AG08396 (cell line): ENCODE measurements at places on chromosomes 16 and 17.

DNA sequence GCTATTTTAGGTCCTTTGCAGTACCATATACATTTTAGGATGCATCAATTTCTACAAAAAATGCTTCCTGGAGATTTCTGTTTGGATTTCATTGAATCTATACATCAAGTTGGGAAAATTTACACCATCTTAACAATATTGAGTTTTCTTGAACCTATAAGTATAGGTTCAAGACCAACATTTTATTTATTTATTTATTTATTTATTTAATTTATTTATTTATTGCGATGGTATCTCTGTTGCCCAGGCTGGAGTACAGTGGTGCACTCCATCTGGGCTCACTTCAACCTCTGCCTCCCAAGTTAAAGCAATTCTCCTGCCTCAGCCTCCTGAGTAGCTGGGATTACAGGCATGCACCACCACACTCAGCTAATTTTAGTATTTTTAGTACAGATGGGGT lies 125.0 kb upstream of the HS3ST2 start:
- DNase-seq, result no peak

- DNase-seq, result no peak
Measured at GRCh38 chr17:74196541-74197317, 6.7 kb upstream of the RPL38 start.

DNA sequence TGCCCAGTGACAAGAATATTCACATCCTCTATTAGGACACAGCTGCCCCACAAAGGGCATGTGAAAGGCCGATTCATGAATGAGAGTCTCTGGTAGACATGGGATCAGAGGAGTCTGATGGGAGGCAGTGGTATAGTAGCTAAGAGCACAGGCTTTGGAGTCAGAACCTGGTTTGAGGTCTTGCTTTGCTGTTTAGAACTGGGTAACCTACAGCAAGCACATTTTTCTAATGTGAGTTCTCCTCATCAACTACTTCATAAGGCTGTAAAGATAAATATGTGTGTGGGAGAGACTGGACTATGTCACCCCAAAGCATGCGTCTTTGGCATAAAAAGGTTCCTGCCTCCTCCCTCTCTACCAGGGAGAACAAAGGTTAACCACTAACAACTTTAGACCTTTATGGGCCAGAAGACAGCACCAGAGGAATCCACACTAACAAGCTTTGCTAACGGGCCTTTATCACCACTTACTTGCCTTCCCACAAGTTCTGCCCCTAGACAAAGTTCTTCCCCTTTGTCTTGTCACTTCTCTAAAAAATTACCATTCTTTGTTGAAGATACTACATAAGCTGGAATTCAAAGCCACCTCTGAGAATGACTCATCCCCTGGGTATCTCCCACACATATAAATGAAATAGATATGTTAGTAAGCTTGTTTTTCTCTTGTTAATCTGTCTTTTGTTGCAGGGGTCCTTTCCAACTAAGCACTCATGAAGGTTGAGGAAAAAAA lies 21.1 kb downstream of the CDR2 start:
- peak; percentile 36 for DNase-seq

DNA sequence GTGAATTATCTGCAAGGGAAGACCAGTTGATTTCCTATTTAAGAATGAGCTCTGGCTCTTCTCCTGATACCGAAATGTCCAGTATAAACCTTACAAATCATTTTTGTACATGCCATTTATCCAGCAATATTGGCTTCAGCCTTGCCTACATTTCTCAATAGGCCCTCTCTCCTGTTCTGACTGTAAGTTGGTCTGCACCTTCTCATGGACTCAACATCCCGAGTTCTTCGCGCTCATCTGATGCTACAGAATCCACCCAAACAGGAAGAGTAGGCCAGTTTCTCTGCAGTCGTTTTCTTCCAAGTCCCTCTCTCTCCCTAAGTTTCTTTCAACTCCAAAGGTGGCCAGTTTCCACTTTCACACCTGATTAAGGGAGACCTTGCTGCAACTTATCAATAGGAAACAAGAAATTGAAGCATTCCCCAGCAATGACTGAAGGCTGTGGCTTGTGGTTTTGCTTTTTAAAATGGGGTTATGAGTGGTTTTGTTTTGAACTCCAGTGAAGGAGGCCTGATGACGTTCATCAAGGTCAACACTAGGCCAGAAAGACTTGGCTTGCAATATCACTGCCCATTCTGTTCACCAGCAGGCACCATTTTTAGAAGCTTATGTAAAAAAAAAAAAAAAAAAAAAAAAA lies 383.0 kb downstream of the MAF start:
- no peak for DNase-seq

DNA sequence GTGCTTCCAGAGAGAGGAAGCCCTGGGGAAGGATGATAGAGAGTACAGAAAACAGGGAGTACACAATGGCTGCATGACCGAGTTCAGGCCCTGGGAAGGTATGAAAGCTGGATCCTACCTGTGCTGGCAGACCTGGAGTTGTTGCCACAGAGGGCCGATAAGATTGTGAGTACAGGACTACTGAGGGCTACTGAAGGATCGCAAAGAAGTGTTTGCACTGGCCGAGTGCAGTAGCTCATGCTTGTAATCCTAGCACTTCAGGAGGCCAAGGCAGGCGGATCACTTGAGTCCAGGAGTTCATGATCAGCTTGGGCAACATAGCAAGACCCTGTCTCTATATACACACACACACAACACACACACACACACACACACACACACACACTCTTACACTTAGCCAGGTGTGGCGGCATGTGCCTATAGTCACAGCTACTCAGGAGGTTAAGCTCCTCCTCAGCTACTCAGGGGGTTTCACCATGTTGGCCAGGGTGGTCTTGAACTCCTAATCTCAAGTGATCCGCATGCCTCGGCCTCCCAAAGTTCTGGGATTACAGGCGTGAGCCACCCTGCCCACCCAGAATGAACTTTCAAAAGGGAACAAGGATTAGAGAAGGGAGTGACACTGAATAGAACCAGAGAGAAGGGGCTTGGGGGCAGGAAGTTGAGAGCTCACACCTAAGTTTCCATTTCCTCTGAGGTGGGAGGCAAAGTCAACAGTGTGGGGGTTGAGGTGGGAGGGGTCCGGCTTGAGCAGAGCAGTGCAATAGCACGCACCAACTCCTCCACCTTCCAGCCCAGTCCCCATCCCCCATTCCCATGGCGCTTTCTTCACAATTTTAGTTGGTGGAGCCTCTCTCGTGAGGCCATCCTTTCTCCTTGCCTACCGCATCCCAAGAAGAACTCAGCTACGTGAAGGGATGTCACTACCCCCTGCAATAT lies 7.5 kb downstream of the SCIMP start:
- no peak for DNase-seq

DNA sequence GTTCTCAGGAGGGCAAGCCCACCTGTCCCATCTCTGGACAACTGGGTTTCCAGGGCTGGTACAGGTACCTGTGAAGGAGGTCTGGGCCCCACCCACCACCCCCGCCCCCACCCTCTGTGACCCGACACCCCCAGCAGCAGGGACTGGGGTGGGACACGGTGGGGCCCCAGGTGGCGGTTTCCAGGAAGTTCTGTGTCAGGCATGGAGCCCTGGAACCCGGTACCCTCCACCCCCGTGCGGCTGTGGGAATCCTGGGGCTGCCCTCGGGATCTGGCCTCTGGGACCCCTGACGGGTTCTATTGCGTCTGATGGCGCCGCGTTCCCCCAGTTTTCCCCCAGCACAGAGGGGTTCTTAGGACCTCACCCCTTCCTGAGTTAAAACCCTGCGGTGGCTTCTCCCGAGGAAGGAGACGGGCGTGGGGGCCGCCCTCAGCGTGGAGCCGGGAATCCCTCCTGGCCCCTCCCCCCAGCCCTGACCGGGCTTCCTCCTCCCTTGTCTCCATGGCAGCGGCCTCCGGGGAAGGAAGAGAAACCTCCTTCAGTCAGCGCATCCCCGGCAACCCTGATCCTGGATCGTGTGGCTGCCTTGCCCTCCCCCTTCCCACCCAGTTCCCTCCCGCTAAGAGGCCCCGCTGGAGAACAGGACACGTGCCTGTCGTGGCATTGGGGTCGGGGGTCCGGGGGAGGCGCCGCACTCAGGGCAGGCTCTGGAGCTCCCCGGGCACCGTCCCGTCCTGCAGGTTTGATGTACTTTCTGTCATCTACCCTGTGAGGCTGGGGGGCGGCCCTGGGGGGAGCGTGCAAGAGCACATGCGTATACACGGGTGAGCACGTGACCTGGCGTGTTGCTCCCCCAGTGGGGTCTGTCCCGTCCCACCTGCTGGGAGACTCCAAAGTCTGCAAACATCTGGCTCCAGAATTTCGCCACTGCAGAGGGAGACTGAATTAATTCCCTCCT lies 30.3 kb downstream of the CACNA1H start:
- peak; percentile 84 for DNase-seq

- DNase-seq, result no peak
Measured at GRCh38 chr17:8552577-8553320, 77.8 kb downstream of the MYH10 start.

- DNase-seq, result no peak
Measured at GRCh38 chr17:2176499-2177169, 121.7 kb downstream of the HIC1 start.

DNA sequence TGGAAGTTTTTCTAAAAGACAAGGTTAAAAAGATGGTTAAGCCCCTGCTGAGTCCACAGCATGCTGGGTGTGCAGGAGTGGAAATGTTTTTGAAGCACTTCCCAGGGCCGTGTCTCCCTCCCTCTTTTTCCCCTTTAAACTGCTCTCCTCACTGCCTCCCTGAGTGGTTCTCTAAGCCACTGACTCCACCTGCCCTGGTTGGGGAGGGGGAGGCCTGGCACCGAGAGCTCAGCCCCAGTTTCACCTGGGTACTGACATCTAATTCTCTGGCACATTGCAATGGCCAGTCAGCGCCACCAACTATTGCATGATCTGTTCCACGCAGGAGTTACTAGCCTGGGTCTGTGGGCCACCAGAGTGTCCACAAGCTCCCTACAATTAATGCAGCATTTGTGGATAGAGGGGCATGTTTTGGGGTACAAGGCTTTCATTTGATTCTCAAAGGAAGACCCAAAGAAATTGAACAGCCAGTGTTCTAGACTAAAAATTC lies 22.7 kb downstream of the MPP3 start:
- DNase-seq, result no peak

GRCh38 chr17:29069526-29070041 lies 26.6 kb downstream of the PIPOX start:
- DNase-seq, result no peak

DNA sequence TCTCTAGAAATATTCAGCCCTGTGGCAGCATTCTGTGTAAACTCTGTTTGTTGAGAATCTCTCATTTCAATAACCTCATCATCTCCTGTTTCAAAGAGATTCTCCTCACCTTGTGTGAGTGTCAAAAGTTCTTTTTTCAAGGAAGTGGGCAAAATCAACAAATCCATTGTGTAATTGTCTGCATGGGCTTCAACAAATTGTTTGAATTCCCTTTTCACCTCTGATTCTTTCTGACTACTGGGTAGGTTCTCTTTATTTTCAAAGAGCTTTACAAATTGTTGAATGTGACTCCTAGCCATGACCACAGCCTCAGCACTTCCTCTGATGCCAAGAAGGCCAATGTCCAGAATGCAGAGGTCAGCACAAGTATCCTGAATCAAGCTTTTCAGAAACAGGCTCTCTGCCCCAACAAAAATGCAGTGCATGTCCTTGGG lies 48.0 kb downstream of the N4BP1 start:
- no peak for DNase-seq

GRCh38 chr16:68338326-68339119 lies 27.7 kb downstream of the PRMT7 start:
- DNase-seq, result no peak

- no peak for DNase-seq
Measured at GRCh38 chr16:8964462-8964861, 756 bp upstream of the USP7 start.

DNA sequence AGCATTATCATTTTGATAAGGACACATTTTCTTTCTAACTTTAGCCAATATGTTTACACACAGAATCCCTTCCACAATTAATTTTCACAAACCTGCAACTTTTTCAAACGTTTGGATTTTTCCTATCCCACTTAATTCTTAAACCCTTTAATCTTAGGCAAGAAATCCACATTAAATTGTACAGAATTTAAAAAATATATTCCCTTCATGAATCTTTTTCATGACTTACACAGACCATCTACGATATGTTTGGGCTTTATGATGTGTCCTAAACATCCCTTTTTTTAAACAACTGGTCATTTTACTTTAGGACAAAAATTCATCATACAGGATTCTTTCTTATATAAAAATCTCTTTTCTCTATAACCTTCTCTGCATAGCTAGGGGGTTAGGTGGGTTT lies 241.5 kb upstream of the CNTNAP4 start:
- no peak for DNase-seq

GRCh38 chr16:1275791-1276579 lies 20.1 kb downstream of the TPSD1 start:
- DNase-seq, result no peak

DNA sequence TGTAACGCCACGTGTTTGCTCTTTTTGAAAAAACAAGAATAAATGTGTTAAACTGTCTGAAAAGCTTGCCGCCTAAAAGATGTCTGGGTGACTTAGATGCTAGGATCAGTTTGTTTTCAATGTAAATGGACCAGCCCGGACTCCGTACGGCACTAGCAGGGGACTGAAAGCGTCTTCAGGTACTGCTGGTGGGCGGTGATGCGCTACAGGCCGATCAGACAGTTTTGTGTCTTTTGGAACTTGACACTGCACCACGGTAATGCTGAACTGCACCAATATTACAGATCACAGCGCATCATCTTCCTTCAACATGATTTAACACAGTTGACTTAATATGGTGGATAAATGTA lies 727 bp upstream of the MBTPS1 start:
- peak; percentile 17 for DNase-seq

DNA sequence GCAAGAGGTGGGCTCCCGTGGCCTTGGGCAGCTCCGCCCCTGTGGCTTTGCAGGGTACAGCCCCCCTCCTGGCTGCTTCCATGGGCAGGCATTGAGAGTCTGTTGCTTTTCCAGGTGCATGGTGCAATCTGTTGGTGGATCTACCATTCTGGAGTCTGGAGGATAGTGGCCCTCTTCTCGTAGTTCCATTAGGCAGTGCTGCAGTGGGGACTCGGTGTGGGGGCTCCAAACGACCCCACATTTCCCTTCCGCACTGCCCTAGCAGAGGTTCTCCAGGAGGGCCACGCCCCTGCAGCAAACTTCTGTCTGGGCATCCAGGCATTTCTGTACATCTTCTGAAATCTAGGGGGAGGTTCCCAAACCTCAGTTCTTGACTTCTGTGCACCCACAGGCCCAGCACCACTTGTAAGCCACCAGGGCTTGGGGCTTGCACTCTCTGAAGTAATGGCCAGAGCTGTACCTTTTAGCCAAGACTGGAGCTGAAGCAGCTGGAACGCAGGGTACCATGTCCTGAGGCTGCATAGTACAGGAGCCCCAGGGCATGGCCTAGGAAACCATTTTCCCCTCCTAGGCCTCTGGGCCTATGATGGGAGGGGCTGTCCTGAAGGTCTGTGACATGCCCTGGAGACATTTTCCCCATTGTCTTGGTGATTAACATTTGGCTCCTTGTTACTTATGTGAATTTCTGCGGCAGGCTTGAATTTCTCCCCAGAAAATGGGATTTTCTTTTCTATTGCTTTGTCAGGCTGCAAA lies 6.0 kb downstream of the PRKAR1A start:
- no peak for DNase-seq

GRCh38 chr16:56246051-56246817 lies 54.9 kb downstream of the GNAO1 start:
- no peak for DNase-seq
